ENCODE measurements at places on chromosomes 2 and 18.

DNA sequence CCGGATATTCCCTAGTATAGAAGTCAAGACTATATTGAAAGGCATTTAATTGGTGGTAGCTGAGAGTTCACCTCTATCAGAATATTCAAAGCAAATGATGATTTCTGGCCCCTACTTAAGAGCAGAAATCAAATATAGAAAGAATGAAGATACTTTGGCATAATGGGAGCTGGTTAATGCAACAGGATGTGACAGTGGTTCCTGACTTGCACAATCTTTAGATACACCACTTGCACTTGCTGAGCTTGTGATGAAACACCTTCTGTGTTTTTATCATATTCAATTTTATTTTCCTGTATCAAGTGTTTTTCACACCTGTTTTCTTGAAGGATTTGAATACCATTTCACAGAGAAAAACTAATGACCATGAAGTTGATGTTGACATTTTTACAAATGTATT lies 124.1 kb upstream of the CDH19 start:
- no peak for DNase-seq

- no peak for DNase-seq
These were observed 43.9 kb downstream of the PAX8 start for GRCh38 chr2:113234721-113235346.

DNA sequence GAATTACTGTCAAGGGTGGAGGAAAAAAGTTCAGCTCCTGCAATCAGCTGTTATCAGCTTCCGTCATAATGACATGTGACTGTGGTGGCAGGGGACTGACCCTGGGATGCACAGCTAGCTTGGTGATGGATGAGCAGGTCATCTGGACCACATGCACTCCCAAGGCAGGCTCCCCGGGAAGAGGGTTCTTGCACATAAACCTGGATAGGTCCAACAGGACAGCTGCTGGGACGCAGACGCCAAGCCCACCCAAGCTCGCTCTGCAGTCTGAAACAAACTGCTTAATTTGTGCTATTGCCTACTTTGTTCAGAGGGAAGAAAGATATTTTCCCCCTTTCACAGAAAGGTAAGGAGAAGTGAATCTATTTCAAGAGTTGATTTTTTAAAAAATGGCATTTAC lies 30.2 kb downstream of the FAM178B start:
- DNase-seq: no peak

GRCh38 chr2:95297639-95298395 lies 670 bp downstream of the KCNIP3 start:
- no peak for DNase-seq

DNA sequence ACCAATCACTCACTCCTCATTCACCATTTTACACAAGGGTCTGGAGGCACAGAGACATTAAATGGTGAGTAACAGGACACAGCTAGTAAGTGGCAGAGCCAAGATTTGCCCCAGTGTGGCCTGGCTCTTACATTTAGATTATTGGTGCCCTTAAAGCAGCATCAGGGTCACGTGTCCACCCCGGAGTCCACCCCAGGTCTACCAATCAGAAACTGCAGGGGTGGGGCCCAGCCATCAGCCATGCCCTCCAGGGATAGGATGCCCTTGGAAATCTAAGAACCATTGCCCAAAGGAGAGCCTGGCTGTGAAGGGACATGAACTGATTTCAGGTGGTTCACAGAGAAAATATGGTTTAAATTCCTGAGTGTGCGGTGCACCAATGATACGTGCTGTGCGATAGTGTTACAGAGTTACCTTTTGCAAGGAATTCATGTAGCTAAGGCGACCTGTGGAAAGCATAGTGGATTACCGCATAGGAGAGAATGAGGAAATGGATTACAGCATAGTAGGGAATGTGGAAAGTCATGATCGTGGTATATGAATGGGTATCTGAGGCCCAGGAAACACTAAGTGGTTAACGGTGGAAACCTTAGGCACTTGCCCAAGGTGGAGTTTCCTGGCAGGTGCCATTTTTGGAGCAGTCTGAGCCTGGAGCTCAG lies 17.8 kb downstream of the IGFBP5 start:
- no peak for DNase-seq

- DNase-seq: peak; percentile 73
These were observed 31.2 kb upstream of the SLC66A3 start for GRCh38 chr2:11123856-11124759.

DNA sequence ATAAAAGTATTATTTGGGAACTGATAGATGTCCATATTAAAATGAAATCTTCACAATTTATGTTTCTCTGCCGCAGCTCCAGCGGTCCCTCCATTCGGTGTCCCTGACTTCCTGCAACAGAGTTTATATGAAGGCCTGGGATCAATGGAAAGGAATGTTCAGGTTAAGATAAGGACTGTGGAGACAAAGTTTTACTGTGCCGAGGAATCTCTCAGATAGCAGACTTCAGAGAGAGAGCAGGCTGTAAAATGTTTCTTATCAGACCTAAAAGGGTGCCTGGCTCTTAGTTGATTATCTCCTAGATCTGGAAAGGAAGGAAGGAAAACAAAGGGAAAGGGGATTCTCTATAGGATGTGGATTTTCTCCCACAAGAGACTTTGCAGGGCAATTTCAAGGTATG lies 193.7 kb upstream of the PIEZO2 start:
- no peak for DNase-seq

- DNase-seq: no peak
These were observed 67.1 kb downstream of the ITGB1BP1 start for GRCh38 chr2:9356261-9356660.

GRCh38 chr2:12771154-12771553 lies 54.4 kb downstream of the TRIB2 start:
- no peak for DNase-seq

DNA sequence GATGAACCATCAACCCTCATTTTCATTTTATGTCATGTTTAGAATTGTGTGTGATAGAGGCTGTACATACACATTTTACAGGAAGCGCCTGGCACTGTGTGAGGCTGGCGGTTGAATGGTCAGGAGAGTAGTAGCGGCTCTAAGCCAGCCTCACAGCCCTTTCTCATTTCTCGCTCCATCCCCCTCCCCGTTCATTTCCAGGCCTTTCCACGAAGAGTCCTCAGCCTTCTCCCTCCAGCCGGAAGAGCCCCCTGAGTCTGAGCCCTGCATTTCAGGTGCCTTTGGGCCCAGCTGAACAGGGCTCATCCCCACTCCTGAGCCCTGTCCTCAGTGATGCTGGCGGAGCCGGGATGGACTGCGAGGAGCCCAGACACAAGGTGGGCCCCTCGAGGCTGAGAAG lies 51.8 kb downstream of the STK25 start:
- DNase-seq: no peak

DNA sequence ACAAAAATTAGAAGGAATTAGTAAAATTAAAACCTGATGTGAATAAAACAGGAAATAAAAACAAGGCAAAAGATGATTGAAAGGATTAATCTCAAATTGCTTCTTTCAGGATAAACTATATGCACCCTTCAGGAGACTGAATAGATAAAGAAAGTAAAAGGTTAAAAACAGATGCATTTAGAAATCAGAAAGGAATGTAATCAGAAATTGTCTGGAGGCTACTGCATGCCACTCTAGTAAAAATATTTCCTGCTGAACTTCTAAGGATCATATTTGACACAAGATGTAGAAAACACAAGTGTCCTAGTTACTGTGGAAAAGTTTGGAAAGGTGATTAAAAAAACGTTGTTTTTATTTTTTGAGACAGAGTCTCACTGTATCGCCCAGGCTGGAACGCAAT lies 16.2 kb downstream of the CHCHD5 start:
- DNase-seq: peak; percentile 40

- DNase-seq: no peak
These were observed 180.2 kb upstream of the DOK6 start for GRCh38 chr18:69220529-69220928.

- DNase-seq: no peak
These were observed 35.7 kb downstream of the COPS7B start for GRCh38 chr2:231821908-231822307.

GRCh38 chr2:146323564-146323963 lies 1521.3 kb upstream of the ACVR2A start:
- DNase-seq: no peak

Data from OCI-M1 (cell line).